ENCODE measurements at places on chromosomes 3 and 15. TPM values are rescaled to one million over a fixed set of nuclear protein-coding genes. Genes with fewer than 3 reads are reported as not detected.

Gene PDCD10
- 75.2 TPM for total RNA-seq

Gene PFN2
- 162 TPM for total RNA-seq

Gene CD96
- 0.18 TPM for total RNA-seq

DNA sequence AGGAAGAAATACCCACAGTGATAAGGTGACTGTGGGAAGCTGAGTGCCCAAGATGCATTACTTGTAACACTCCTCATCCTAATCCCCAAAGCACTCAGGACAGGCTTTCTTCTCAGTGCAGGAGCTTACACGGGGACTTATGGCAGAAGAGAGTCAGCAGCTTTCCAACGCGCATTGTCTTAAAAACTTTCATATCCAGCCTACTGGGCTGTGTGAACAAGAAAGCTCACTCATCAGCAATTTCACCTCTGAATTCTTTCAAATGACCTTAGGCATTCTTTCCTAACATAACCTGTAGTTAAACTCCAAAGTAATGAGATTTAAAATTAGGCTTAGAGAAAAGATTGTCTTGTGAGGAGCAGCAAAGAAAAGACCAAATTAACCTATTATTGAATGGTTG, 132.3 kb downstream of the KCNAB1 start:
- no peak for DNase-seq

- DNase-seq, result no peak
Measured at GRCh38 chr15:83398626-83399025, 48.5 kb upstream of the SH3GL3 start.

- DNase-seq, result peak; percentile 21
Measured at GRCh38 chr3:155519078-155519477, 225.6 kb upstream of the STRIT1 start.

DNA sequence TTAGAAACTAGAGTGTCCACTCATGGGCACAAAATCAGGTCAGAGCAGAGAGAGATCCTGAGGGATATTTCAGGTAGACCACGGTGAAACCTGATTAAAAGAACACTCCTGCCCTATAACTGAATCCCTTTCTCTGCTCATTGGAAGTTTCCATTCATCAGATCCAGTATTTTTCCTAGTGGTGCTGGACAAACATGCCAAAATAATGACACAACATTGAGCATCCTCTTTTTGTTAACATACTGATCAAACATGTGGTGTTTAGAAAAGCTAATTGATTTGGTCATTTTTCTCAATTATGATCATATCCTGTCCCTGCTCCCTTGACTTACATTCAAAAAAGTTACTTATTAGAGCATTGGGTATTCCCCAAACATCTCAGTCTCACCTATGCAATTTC, 27.2 kb downstream of the PTX3 start:
- DNase-seq, result no peak

DNA sequence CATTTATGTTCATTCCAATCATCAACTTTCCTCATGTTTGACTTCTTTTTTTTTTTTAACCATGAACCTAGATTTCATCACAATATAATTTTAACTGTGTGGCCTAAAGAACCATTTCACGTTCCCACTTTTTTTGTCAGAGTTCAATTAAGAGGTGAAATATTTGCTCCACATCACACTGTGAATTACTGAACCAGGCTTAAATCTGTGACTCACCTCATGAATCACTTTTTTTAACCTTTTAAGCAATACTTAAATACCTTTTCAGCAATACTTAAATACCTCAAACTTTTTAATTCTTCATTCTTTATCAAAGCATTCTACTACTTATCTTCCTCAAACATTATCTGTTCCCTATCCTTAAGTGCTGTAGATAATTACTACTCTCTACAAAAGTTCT, 137.6 kb downstream of the SI start:
- no peak for DNase-seq

DNA sequence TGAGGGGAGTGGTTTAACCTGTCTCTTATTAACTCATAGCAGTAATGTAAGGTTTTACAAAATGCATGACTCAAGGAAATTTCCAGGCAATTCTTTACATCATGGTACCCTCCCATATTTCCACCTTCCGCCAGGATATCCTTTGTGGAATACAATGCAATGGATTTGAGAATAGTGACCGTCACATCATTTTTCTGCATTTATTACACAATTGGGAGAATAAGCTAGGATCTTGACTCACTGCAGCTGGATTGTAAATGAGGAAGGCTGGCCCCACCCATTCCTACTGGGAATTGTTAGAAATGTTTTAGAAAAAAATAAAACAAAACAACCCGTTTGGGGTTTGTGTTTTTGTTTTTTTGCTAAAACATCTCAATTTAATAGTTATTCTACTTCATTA, 97.4 kb downstream of the IMPG2 start:
- no peak for DNase-seq

GRCh38 chr3:27485866-27486265, 1.7 kb upstream of the SLC4A7 start:
- no peak for DNase-seq

DNA sequence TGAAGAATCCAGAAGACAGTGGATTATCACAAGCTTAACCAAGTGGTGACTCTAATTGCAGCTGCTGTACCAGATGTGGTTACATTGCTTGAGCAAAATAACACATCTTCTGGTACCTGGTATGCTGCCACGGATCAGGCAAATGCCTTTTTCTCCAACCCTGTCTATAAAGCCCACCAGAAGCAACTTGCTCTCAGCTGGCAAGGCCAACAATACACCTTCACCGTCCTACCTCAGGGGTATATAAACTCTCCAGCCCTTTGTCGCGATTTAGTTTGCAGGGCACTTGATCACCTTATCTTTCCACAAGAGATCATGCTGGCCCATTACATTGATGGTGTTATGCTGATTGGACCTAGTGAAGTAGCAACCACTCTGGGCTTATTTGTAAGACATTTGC, 52.6 kb downstream of the PAQR5 start:
- DNase-seq, result no peak
